ENCODE measurements at places on chromosomes 6 and 20.

GRCh38 chr6:36319436-36319762 lies 17.3 kb downstream of the BNIP5 start:
- no peak for DNase-seq

DNA sequence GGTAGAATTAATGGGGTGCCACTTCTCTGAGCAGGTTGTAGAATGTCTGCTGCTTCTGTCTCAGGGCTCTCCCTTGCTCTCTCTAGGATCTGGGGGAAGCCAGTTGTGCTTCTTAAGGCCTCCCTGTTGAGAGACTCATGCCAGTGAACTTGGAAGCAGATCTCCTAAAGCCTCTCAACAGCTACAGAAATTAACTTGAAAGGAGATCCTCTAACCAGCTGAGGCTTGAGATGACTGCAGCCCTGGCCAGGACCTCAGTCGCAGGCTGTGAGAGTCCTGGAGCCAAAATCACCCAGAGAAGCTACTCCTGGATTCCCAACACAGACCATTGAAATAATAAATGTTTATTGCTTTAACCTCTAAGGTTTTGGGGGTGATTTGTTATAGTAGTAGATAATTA lies 180.2 kb upstream of the MARCKS start:
- DNase-seq, result no peak

- no peak for DNase-seq
Measured at GRCh38 chr6:35717449-35718374, 19.1 kb upstream of the ARMC12 start.

- DNase-seq, result no peak
Measured at GRCh38 chr6:135158397-135158796, 22.7 kb upstream of the MYB start.

GRCh38 chr20:58818586-58819285 lies 32.0 kb downstream of the GNAS-AS1 start:
- no peak for DNase-seq

DNA sequence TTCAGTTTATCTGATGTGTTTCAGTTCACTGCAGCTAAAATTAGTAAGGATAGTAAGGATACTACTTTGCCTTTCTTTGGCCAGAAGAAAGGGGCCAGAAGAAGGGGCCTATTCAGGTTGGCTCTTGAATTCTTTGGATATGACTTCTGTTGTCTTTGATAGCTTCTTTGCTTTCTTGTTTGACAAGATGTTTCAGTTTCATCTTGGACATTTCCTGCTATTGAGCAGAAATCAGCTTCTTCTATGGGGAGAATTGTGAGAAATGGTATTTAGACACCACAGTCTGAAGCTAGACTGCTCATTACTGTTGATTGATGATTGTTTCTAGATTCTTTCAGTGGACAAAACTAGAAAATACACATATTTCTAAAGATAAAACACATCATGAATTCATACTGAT lies 23.2 kb downstream of the L3MBTL3 start:
- DNase-seq, result no peak
